ENCODE measurements at places on chromosomes 2 and 18.

DNA sequence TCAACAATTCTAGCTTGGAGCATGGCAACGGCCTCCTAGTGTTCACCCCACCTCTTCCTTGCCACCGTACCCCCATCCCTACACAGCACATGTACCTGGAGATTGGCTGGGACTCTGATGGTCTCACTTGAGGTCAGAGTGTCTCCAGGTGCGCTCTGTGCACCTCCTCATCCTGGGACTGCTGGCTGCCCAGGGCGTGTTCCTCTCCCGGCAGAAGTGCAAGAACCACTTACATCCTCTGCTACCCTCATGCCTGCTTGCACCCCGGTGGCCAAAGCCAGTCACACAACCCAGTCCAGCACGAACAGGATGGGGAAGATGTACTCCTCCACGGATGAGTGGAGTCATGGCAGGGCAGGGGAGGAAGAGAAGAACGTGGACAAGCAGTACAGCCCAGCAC is 151.5 kb downstream of the ASB1 start:
- no peak for DNase-seq

GRCh38 chr2:191274413-191274815 is 29.2 kb downstream of the MYO1B start:
- no peak for DNase-seq

GRCh38 chr2:41998186-41999127 is 49.4 kb upstream of the PKDCC start:
- DNase-seq, result no peak

DNA sequence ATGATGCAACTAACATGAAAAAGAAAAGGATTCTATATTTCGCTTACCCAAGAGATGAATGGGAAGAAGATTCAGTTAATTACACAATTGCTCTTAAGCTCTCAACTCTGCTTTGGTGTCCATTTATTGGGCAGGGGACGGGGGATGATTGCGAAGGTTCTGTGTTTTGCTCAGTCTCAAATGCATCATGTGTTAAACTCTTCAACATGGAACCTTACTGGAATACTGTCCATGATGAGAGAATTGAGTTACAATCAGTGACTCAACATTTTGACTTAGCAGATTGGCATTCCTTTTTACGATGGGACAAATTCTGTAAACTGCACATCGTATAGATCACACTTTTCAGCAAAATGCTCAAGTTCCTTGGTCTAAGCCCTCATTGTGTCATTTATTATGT is 135.6 kb downstream of the RBMS1 start:
- no peak for DNase-seq

GRCh38 chr2:124079045-124079444 is 54.0 kb downstream of the CNTNAP5 start:
- DNase-seq, result no peak

DNA sequence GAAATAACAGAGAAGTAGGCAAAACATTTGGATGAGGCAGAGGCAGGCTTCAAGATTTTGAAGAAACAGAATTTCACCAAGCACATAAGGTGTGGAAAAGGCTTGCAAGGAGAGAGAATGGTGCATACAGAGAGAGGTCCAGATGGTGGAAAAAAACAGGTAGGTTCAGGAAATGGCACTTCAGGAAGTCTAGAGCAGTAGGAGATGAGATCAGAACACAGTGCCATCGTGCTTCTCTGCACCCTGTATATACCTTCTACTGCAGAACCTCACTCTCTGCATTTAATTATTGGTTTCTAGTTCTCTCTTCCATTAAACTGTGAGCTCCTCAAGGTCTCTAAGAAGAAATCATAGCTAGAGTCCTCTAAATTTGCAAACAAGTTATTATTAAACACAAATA is 2.4 kb downstream of the PAIP2B start:
- DNase-seq, result no peak

GRCh38 chr2:48109491-48110204 is 203.3 kb upstream of the FBXO11 start:
- DNase-seq, result no peak

DNA sequence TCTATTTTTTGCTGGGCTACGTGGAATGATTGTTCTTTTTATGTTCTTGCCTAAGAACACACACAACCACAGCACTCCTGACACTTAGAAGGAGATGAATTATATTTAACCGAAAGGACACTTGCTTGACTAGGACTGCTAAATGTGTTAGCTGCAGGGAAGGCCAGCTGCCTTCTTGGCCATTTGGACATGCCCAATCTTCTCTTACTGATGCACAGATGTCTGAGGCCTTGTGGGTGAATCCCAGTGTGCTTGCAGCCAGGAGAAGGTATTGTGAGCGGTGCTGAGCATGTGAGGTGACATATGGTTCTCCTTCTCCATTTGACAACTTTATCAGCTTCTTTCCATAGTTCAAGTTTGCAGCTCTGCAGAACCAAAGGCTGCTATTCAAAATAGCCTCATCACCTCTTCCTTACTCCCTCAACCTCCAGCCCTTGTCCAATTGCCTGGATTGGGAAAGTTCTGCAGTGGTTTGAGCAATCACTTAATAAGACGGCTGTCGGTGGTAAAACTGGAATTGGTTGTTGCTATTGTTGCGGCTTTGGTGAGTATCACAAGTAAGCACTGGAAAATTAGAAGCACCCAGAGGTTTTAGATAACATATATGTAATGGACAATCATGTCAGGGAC is 1113.3 kb downstream of the TSN start:
- DNase-seq, result no peak

DNA sequence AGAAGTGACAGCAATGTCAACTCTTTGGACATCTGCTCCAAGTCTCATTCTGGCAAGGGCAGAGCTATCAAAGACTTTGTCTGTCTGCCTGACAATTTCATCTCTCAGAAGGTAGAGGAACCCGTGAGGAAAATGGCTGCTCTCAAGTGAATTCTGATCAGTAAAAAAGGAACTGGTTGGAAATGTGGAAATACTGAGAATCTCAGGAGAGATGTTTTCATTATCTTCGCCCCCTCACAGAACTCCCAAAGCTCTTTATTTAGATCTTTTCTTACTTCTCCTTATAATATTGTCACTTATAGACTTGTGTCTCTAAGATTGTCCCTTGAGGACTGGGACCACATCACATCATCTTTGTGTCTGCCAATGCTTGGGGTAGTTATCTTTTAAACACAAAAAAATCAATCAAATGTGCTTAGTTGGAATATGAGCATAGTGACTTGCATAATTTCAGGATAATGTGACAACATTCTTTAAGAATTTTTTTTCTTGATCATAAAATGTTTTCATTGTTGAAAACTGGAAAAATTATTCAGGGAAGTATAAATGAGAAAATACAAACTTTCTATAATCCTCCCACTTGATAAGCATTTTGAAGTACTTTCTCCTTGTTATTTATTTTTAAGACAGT is 68.2 kb upstream of the ITGB6 start:
- no peak for DNase-seq

- DNase-seq, result no peak
Observed at GRCh38 chr2:3151153-3151918, 226.3 kb downstream of the EIPR1 start.

DNA sequence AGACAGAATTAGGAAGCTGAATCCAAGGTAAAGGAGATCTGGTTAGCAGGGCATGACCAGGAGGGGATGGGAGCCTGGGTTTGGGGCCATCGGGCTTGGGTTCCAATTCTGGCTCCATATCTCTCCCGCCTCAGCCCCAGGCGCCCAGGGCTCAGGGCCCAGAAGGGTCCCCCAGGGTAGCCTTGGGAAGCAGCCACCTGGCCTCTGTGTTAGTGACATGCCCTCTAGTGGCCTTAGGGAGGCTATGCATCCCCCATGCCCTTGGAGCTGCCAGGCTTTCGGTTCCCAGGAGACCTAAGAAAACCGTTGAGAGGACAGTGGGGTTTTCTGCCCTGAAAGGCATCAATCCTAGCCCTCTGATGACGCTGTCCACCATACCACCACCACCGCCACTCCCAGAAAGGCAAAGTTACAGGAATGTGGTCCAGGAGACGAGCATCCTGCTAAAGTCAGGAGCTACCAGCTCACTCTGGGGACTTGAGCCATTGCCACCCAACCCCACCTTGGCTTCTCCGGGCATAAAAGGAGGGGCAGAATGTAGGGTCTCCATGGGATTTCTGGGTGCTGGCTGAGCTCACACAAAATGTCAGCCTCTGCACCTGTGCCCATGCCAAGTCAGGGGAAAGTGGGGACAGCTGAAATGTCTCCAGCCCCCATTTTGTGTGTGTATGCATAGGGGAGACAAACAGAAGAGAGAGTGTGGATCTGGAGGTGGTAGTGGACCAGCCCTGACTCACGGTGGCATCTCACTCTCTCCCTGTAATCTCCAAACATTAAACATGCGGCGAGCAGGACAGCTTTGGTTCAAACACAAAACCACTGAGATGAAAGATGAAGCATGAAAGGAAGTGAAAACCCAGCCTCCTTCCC is 56.5 kb downstream of the EMX1 start:
- no peak for DNase-seq

GRCh38 chr2:96185516-96185915 is 23.1 kb downstream of the STARD7 start:
- no peak for DNase-seq

DNA sequence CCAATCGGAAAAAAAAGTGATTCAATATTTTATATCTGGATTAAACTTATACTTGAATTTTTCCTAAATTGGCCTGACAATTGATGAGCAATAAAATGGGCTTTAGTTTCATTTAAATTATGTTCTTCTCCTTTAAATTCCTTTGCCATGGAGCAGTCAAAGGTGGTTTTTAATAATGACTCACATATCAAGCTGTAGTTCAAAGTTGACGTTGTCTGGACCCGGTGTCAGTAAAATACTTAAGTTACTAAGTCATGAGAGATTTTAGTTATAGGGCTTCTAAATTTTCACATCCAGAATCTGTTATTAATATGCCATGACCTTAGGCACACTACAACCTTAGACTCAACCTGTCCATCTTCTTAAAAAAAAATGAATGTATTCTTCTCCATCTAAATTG is 62.5 kb downstream of the CDH2 start:
- no peak for DNase-seq

- DNase-seq, result no peak
Observed at GRCh38 chr2:46763861-46764260, 151.7 kb downstream of the MCFD2 start.

DNA sequence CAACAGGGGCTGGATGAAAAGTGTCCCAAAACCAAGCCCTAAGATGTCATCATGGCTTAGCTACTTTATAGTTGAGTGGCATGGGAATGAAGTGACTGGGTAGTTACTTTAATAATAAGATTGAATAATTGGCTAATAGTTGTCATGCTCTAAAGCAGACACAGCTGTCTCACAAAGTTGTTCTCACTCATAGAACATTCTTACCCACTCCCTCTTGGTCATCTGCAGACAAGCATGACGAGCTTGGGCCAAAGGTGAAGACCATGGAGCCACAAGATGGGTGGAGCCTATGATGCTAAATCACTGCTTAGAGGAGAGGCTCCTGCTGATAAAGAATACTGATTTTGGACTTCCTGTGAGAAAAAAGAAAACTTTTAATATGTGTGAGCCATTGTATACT is 62.4 kb upstream of the MMADHC start:
- DNase-seq, result no peak

DNA sequence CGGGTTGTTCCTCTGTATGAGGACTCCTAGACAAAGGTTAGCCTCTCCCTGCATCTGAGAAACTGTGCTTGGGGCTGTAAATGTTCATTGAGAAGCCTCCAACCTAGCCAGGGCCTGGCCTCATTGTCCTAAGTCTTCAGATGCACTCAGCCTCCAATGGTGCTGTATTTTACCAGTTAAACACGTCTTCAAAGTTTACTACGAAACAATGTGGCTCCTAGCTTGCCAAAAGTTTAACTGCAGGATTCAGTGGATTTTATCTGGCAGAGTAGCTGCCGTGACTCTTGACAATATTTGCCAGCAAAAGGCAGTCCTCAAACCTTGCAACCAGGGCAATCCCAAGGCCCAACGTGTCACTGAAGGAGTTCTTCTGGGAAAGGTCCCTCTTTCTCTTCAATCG is 1.1 kb downstream of the PID1 start:
- no peak for DNase-seq

GRCh38 chr2:223762853-223763252 is 74.5 kb downstream of the AP1S3 start:
- DNase-seq, result no peak

DNA sequence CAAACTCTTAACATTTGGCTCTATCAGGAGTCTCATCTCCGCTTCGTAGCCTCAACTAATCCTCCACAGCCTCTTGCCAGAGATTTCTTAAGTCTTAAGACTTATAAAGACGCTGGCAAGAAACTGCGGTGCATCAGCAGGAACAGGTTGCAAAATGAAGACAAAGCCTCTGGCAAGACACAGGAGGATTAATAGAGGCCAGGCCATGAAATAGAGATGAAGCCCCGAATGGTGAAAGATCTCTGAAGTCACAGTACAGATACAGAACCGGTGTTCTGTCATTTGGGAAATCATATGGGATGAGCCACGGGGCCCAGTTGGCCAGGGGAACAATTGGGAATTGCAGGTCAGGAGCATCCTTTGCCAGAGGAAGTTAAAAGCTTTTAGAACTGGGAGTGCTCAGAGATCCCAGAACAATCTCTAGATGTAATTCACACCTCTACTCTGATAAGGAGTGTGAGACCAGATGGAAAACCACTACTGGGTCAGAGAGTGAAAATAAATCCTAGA is 190.9 kb upstream of the FOSL2 start:
- DNase-seq, result no peak

DNA sequence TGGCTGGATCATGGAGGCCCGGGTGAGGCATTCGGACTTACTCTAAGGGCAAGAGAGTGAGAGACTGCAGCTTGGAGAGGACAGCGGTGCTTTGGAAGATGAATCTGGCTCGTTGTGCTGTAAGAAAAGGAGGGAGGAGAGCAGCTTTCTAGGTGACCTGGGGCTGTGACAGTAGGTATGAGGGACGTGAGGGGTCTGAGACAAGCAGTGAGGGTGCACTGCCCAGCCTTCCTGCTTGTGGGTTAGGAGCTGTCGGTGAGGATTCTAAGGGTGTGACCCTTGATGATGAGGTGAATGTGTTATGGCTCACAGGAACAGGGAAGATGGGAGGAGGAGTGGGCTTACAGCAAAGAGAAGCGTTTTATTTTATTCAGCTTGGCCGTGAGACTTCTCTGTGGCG is 27.1 kb upstream of the RHOB start:
- no peak for DNase-seq

DNA sequence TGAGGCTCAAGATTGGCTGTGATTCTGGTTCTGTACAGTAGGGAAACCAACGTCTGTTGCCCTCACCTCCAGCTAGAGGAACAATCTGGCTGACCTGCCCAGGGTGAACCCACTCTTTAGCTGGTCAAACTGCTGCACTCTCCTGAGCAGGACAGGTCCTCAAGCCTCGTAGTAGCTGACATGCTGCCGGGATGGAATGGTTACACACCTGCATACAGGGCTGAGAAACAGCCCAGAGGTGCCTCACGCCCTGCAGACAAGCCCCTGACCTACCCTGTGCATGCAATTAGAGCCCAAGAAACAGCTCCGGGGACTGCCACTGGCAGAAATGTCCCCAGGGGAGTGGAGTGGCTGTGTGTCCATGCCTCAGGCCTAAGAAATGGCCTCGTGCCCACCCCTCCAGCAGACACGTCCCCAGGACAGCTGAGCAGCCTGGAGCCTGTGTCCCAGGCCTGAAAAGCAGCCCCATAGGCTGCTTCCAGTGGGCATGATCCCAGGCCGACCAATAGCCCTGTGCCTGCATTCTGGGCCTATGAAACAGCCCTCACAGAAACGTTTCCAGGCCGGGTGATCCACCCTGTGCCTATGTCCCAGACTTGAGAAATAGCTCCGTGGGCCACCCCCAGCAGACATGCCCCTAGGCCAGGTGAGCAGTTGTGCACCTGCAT is 25.4 kb downstream of the BOLL start:
- DNase-seq, result no peak

- DNase-seq, result no peak
Observed at GRCh38 chr2:58612973-58613372, 371.8 kb upstream of the FANCL start.

Data from stimulated activated CD8-positive, alpha-beta memory T cell treated with anti-CD3 and anti-CD28 coated beads, Interleukin-7, amount 100 ng/mL, for 4 hours (primary cell).